ENCODE measurements at places on chromosomes 3 and 15.

DNA sequence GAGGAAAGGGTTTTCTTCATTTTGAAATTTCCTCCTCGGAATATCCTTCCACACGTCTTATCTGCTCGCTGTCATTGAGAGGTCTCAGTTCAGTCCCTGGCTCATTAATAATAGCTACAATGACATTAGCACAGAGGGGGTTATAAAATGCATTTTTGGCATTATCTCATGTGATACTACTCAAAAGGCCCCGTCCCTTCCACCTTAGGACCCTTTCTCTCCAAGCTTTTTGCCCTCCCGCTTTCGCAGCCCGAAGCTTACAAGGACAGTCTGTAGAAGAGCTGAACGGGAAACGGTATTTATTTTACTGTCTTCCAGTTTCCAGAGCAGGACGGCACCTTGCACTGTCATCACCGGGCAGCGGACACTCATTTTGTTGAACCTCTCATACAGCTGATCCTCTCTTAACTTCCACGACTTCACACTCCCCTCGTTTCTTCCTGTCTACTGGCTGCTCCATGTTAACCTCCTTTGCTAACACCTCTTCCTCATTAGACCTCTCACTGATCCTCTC is 5.6 kb upstream of the PLEKHO2 start:
- no peak for DNase-seq

DNA sequence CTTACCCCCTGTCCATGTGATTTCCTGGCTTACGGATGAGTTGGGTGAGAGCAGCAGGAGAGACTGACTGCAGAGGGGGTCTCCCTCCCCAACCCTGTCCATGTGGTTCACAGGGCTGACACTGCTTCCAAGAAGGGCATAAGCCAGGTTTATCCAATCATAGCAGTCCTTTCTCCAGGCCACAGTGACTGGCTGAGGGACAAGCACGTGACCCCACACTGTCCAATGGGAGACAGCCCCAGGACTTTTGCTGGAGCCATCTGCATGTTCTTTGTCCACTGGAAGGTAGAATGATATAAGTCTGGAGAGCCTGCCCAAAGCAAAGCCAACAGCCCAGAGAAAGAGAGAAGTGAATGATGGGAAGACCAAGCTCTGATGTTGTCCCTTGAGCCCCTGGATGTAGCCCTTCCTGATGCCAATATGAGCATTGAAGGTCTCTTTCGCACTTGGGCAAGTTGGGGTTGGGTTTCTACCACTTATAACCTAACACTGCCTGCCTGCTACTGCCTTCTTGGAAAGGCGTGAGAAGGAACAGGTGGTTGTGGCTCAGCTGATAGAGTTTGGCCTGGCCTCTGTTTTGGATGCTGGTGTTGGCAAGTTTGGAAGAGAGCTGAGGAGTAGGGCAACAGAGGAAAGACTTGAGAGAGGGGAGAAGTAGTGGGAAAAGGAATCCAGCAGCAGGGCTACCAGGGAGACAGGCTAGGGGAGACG is 41.3 kb upstream of the GRIP2 start:
- DNase-seq: no peak

GRCh38 chr3:52681596-52681995 is 4.1 kb downstream of the PBRM1 start:
- DNase-seq: no peak

- no peak for DNase-seq
Observed at GRCh38 chr15:46681901-46682300, 1035.4 kb upstream of the SEMA6D start.

DNA sequence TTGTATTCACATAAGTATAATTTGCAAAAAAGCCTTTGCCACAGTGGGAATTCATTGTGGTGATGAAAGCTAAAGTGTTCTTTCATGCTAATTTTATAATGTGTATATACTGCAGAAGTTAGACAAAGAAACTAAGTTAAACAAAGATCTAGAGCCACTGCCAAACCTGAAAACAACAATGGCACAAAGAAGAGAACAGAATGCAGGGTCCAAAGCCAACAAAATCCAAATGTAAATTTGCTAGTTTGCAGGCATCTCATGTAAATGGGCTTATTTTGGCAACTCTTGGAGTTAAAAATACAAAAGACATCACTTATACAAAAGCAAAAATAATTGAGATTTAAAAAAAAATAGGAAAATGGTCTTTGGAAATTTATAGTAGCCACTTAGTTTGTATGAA is 123.0 kb downstream of the TCF12 start:
- DNase-seq: no peak

DNA sequence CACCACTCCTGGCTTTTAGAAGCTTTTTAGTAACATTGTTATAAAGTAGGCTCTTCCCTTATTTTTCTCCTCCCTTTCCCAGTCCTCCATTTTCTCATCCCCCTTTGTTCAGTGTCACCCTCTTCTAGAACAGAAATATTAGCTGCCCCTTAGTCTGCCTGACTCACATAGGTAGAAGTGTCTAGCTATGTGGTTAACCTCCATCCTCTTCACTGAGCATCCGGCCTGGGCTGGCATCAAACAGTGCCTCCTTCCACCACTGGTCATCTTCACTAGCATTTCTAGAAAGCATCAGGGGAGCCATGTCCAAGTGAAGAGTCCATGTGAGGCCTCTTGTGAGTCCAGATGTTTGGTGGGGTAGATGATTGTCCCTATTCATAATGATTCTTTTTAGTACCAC is 70.0 kb upstream of the SKOR1 start:
- DNase-seq: no peak

DNA sequence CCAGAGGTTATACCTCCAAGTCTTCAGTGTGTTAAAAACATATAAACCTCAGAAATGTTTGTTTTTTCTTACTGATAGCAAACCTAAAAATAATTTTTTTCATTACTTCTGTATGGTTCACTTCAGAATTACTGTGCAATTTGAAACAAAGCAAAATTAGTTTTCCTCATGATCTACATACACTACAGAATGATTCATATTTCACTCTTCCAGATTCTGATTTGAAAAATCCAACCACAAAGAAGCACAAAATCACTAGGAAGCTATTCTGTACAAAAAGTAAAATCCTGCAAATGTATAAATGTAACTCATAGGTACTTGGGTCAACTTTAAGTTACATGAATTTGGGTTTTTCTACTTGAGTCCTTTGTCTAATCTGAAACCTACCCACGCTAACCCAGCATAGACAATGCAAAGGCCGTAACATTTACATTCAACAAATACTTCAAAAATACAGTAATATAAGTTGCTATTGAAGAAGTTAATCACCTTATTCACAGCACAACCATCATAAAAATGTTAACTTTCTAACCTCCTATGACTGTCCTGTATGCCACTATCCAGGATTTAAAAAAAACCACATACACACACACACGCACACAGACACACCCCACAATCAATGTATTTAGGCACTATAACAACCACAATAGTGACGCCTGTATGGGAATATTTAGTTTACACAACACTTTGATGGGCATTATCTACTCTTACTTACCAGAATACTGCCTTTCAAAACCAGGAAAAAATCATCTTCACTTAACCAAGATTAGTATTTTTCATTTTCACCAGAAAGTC is 11.5 kb downstream of the ATP13A3 start:
- DNase-seq: no peak

DNA sequence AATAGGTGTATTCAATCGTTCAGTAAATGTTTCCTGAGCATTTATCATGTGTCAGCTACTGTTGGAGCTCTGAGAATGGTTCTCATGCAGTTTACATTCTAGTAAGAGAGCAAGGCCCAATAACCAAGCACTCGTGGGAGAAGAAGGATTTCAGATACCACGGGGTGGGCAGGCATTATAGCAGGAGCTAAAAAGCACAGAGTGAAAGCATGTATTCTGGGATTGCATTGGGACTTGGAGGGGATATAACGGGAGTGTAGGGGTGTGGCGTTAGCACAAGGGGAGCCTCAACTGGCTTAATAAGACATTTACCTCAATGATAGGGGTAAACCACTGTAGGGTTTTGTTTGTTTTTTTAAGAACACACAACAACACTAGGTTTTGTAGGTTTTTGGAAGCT is 1.6 kb upstream of the SIAH2 start:
- no peak for DNase-seq

DNA sequence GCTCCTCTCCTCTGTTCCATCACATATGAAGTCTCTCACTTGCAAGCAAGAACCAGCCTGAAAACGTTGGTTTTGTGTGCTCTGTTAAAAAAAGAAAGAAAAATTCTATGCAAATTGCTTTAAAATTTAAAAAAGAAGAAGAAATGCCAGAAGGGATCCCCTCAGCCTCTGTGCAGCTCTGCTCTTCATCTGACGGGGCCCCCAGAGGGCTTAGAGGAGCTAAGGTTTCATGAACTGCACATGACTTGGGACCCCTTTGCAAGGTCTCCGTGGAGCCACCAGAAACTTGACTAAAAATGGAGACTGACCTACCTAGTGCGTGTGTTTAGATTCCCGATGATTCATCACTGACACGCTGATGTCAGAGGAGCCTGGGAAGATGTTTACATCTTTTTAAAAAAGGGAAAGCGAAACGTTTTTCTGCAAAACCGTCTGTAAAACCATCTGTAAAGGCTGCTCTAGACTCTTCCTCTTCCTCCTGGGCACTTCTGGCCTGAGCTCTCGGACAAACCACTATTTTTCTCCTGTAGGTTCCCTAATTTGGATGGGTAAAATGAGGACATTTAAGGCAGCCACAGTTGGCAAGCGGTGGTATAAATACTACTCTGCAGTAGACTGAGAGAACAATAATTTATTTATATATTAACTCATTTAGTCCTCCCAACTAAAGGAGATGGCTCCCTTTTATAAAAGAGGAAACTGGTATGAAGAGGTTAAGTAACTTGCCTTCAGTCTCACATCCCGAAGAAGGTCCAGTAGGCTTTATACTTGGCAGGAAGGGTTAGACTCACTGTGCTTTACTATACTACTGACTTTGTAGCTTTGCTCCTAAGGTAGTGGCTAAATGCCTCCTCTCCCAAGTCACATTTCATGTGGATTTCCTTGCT is 67.2 kb upstream of the POLG start:
- no peak for DNase-seq

GRCh38 chr15:52115598-52116427 is 3.2 kb upstream of the BCL2L10 start:
- no peak for DNase-seq

GRCh38 chr3:168801794-168802193 is 706.1 kb upstream of the GOLIM4 start:
- DNase-seq: no peak

DNA sequence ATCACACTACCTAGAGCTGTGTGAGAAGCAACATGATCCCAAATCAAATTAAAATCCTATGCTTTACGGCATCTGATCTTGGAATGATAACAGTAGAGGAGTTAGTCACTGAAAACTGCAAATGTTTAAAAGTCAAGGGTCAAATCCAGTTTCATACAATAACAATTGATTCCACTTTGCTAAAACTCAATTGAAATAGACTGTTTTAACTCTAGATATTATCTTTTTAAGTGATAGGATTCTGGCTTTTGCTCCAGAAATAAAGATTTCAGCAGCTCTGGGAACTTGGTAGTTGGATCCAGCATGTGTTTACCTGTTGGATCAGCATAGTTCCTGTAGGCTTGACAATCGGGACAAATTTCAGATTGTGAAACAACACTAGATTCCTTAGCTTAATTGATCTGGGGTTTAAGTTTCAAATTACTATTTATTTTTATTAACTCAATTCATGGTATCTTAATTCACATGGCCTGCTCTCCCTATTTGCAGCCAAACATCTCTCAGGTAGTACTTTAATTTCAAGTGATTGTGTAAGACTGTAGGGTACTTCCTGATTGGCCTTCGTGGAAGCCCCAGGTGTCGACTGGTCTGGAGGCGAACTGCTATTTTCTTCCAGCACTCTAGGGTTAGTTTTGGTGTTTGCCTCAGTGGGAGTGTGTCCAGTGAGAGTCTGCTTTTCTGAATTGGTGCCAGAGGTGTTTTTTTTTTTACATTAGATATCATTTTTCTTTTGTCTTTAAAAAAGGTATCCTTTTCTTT is 16.6 kb downstream of the NFKBIZ start:
- no peak for DNase-seq

GRCh38 chr3:52847241-52847640 is 12.4 kb upstream of the MUSTN1 start:
- no peak for DNase-seq

- DNase-seq: no peak
Observed at GRCh38 chr3:159731254-159731653, 257.4 kb upstream of the IL12A start.

GRCh38 chr3:196517162-196517800 is 2.1 kb upstream of the SMCO1 start:
- no peak for DNase-seq

DNA sequence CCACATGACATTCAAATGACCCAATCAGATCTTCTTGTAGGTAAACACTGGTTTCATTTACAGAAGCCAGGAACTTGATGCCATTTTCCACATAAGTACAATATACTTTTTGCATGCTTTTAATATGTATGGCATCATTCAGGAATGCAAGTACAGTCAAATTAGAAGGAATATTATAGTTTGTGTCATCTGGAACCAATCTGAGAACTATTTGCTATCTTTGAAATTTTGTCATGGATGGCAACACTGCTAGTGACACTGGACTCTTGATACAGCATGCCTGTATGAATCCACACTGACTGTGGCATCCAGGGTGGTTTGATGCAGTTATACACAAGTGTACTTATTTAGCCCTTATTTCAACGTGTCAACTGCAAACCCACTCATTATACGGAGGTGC is 141.6 kb downstream of the EBLN2 start:
- no peak for DNase-seq

DNA sequence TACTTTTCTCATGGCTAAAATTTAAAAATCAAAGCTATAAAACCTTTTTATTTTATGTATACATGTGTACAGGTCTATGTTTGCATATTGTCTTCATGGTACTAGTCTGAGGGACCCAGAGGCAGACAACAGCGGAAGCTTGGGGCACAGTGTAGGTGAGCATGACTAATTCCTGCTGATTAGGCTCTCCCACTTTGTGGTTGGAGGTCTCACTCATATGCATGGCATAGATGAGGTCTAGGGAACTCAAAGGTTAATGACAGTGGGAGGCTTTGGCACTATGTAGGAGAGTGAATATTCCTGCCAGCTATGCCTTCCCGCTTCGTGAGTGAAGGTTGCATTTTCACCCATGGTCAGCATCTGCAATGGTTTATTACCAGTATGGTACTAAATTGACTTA is 47.5 kb upstream of the AADACL2 start:
- DNase-seq: no peak

DNA sequence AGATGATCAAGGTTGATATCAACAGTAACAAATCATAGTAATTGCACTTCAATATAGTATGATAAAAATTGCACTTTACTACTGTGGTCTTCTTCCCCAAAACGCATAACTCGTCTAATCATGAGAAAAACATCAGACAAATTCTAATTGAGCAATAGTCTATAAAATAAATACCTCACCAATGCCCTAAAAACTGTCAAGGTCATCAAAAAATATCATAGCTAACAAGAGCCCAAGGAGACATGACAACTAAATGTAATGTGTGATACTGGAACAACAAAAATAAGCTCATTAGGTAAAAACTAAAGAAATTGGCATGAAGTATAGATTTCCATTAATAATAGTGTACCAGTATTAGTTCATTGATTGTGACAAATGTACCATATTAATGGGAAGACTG is 85.6 kb upstream of the LRRC3B start:
- DNase-seq: no peak

Data from stimulated activated CD8-positive, alpha-beta memory T cell treated with anti-CD3 and anti-CD28 coated beads, Interleukin-15, amount 100 ng/mL, for 48 hours (primary cell).